RWPE1 (cell line): ENCODE measurements at places on chromosomes 13 and 19.
A peak's percentile ranks its signal among the peaks of the same experiment; 100 is the strongest.

DNA sequence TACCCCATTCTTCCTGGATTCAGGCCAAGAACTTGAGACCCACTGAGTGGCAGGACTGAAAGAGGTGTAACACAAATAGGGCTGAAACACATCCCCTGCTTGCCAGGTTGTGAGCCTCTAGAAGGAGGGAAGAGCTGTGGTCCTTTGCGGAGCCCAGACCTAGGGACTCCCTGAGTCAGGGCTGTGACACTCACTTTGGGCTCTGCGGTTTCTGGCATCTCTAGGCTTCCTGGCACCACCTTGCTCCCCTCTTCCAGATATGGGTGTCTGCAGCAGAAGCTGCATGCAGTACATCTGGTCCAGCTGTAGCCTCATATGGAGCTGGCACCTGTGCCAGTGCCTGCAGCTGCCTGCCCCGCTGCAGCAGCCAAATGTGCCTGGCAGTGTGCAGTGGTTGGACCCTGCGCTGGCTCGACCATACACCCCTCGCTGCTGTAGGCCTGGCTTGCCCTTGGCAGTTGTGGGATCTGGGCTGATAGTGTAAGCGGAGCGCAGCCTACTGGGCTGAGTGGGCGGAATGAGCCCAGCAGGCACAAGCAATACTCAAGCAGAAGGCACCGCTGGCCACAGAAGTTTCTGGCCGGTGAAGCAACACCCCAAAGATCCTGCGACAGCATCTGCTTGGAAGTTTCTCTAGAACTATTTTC, 290.4 kb downstream of the SLITRK6 start:
- DNase-seq = no peak

DNA sequence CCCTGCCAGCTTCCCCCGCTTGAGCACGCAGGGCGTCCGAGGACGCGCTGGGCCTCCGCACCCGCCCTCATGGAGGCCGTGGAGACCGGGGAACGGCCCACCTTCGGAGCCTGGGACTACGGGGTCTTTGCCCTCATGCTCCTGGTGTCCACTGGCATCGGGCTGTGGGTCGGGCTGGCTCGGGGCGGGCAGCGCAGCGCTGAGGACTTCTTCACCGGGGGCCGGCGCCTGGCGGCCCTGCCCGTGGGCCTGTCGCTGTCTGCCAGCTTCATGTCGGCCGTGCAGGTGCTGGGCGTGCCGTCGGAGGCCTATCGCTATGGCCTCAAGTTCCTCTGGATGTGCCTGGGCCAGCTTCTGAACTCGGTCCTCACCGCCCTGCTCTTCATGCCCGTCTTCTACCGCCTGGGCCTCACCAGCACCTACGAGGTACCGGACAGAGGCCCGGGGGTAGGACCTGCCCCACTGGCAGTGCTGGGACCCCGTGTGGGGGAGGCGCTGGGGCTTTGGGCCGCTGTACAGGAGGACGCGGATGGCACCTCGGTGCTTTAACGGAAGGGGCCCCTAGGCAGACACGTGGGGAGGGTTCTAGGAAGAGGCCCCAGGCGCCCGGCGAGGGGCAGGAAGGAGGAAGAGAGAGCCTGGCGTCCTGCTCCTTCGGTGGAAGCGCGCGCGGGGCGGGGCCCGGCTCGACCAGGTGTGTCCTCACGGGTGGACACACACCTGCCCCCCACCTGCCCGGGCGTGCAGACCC, 681 bp downstream of the SLC5A5 start:
- no peak for DNase-seq

DNA sequence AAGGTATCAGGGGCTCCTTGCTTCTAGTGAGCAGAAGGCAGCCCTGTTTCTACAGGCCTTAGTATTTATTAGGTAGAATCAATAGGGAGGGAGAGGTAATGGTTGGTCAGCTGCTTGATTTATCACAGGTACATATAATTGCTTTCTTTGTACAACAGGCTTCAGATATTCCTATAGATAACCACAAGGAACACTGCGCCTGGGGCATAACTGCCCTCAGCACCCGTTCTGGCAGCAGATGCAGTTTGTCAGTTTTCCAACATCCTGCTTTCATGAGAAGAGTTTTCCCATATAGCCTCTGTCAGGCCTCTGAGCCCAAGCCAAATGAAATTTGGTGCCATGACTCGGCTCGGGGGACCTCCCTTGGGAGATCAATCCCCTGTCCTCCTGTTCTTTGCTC, 12.4 kb upstream of the ZNF486 start:
- no peak for DNase-seq

- peak; percentile 7 for DNase-seq
Measured at GRCh38 chr13:31174018-31174417, 12.3 kb upstream of the HSPH1 start.

DNA sequence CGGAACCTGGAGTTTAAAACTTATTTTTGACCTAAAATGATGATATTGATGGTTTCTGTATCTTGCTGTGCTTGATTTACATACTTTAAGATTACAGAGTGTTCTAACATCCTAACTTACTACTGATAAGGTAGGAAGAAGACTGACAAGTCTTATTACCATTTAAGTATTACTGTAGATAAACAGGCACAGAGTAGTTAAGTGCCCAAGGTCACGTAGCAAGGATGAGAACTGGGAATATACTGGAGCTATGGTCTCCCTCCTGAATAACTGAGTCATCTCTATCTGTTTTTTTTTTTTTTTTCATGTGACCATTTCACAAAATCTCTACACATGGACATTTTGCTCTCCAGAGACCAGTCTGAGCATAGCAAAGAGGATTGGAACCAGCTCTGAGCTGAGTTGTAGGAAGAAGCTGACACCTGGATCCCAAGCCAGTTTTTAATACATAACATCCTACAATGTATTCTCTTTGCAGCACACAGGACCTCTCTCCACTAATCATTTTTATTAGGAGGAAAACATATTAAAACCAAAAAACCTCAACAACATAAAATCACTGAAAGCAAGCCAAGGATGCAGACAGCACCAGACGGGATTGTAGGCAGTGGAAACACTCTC, 173.5 kb downstream of the DNAJC15 start:
- no peak for DNase-seq

GRCh38 chr13:25319771-25320170, 18.3 kb downstream of the NUP58 start:
- no peak for DNase-seq

DNA sequence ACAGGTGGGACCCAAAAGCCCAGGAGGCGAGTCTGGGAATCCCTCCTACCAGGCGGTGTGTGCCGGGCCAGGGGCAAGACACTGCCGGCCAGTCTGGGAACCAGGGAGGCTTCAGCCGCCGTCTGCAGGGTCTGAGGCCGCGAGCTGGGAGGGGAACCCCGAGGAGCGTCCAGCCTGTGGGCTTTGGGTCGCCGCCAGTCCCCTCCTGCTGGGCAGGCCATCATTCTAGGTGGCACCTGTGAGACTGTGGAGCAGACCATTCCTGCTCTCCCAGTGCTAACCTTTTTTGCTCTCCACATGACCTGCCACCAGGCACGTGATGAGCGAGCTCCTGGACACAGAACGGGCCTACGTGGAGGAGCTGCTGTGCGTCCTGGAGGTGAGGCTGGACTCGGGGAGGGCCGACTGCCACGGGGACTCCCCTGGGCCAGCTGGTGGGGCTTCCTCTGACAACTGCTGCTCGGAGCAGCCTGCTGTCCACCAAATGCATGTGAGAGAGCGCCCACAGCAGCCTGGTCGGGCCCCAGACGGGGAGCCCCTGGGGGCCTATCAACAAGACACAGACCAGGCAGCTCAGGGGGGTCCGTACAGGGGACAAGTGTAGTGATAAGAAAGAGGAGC, 24.6 kb upstream of the F7 start:
- no peak for DNase-seq

- DNase-seq = no peak
Measured at GRCh38 chr13:46202966-46203365, 8.8 kb upstream of the LRRC63 start.

DNA sequence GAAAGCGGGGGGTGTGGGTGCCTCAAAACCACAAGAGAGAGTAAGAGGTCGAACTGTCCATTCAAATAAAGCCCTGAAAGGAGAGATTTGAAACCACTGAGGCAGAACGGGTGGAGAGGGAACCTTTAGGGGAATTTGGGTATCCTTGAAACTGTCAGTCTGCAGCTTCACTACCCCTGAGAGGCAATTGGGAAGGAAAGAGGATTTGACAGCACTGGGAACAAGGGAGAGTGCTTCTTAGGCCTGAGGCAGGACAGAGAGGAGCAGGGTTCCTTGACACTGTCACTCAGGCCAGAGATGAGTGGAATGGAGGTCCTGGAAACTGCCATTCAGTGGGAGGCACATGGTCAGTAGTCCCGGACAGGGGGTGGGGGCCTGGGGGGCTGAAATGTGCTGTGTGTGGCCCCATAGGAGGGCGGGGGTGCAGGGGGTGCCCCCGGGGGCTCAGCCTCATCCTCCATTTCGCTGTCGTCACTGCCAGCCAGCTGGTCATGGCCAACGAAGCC, 5.0 kb downstream of the GFY start:
- DNase-seq = no peak

DNA sequence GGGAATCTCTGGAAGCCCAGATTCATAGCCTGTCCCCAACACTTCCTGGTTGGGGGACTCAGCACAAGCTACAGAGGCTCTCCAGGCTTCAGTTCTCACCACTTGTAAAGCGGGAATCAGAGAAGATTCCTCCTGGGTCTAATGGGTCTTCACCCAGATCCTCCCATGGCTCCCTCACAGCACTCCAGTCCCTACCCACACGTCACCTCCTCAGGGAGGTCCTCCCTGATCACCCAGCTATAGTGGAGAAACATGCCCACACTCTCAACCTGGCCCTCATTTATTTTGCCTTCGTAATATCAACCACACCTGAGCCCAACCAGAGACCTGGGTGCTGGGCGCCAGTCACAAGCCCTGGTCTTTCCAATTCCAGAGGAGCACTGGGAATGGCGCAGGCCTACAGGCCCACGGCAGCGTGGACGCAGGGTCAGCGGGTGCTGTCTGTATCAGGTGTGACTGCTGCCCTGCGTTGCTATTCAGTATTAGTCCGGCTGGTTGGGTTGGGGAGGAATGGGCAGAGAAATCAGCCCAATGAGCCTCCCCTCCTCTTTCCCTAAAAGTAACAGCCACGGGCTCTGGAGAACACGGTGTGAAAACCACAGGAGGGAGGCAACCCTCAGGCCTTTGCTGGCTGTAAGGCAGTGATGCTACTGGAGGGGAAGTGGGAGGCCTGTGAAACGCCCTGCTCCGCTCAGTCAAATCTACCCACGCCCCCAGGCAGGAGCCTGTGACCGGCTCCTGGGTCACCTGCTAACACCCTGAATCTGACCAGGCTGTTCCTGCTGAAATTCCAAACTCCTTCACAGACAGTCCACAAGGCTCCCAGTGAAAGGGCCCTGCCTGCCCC, 5.2 kb downstream of the AKT2 start:
- DNase-seq = no peak

- peak; percentile 82 for DNase-seq
Measured at GRCh38 chr19:46863818-46864629, 3.2 kb downstream of the ARHGAP35 start.

DNA sequence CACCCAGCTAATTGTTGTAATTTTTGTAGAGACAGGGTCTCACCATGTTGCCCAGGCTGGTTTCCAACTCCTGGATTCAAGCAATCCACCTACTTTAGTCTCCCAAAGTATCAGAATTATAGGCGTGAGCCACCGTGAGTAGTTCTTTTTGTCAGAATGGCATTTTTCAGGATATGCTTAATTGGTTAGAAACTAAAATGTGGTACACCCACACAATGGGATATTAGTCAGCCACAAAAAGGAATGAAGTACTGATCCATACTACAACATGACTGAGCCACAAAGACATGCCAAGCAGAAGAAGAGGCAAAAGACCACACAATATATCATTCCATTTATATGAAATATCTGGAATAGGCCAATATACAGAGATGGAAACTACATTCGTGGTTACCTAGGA, 41.7 kb upstream of the MAP3K10 start:
- no peak for DNase-seq

DNA sequence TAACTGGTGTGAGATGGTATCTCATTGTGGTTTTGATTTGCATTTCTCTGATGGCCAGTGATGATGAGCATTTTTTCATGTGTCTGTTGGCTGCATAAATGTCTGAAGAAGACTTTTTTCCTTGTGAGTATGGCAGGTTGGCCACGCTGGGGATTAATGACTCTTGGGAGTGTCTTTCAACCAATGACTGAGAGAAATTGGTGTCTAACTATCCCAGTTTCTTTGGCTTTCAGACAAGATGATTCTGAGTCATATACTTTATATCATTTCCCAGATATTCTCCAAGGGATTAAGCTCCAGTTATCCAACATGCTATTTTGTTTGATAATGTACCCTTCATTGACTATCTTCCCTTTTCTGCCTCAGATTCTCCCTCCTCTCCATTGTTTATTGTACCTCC, 35.5 kb upstream of the CSNK1A1L start:
- DNase-seq = no peak

GRCh38 chr13:111005364-111005763, 90.5 kb upstream of the ANKRD10 start:
- DNase-seq = no peak

- no peak for DNase-seq
Measured at GRCh38 chr13:28140433-28141125, 2.2 kb downstream of the PAN3 start.

GRCh38 chr13:41345914-41346589, 35.0 kb downstream of the NAA16 start:
- DNase-seq = no peak

DNA sequence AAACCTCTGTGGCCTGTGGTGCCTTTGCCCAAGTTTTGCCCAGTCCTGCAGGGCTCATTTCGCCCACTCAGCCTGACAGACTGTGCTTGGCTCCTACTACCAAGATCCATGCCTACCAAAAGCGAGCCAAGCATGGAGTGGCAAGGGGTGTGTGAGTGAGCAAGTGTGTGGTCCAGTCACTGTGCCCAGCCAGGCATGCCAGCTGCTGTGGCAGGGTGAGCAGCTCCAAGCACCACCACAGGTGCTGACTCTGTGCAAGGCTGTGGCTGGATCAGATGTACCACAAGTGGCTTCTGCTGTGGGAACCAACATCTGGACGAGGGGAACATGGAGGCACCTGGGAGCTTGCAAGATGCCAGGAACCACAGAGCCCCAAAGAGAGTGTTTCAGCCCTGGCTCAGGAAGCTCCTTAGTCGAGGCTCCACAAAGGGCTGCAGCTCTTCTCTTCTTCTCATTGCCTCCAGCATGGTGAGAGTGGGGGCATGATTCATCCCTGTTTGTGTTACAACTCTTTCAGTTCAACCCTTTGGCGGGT, 1564.2 kb upstream of the MIR17HG start:
- no peak for DNase-seq

GRCh38 chr13:30300596-30300995, 6.8 kb downstream of the KATNAL1 start:
- DNase-seq = no peak

DNA sequence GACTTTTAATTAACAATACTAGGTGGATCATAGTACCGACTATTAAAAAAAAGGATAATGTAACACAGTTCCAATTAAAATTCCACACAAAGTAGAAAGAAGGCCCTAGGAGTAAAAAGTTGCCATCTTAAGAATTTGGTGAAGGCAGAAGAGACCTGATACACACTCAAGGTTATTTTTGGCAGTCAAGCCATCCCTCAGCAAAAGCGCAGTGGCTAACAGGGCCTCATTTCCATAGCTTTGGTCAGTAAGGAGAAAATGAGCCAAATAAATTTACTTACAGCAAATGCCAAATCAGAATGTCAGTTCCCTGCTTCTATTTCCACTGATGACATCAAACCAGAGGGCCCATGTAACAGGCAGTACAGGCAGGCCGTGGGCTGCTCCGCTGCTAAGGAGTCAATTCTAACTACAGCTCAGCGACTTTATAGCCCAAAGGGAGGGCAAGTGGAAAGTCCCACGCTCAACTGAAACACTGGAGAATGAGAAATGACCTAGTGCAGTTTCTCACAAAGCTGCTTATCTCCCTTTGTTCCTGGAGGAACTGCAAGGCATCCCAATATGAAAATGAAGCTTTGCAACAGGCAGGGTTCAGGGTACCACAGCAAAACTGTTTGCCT, 6.3 kb downstream of the ARGLU1 start:
- DNase-seq = no peak
